ENCODE measurements at places on chromosomes 7 and 10. TPM values are rescaled to one million over a fixed set of nuclear protein-coding genes. Genes with fewer than 3 reads are reported as not detected.

DNA sequence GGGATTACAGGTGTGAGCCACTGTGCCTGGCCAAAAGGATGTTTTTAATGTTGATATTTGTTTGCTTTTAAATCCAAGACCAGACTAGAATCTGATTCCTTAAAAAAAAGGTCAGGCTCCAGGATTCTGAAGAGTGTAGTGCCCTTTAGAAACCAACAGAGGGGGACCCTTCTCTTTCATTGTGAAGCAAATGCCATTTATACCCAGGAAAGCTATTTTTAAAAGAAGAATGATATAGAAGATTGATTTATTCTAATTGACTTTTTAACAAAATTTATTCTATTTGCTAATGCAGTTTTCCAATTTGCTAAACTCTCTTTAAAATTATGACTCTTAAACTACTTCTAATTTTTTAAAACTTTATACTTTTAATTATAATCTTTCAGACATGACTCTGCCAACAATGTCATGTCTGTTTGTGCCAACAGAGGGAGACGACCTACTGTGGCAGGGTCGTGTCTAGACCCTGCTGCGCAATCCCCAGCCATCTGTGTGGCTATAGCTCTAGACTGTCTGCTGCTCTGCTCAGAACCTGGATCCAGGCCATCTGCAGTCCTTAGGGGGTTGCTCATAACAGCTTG is 201.0 kb upstream of the IMMP2L start:
- H3K27ac ChIP-seq = no peak overlapping the region
- no peaks in the 10 kb centered on the region for H3K36me3 ChIP-seq
- no peaks in the 10 kb centered on the region for H3K27me3 ChIP-seq
- no peaks in the 10 kb centered on the region for H3K4me1 ChIP-seq

DNA sequence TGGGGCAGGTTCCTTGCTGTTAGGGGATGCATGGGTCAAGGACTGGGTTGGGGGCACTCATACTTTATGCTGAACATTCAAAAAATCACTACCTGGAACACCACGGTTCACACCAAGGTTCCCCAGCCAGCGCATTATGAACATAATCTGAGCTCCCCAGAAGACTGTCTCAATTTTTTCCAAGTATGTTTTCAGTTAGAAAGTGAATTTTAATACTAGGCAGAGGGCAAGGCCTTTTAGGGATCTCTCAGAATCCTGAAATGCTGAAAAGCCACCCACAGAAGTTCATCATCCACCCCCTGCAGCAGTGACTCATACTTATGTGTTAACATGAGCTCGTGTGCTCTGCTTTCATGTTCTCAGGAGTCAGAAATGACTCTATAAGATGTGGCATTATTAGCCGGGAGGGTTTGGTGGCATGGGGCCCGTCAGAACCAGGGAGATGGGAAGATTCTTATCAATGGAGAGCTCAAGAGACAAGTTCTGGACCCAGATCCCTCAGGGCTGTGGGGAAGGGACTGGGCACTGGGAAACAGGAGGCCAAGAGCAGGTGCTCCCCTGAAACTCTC is 185.2 kb upstream of the ITGB1 start:
- no peak overlapping the region for H3K4me3 ChIP-seq
- no peak overlapping the region for H3K27ac ChIP-seq
- H3K4me1 ChIP-seq = no peaks in the 10 kb centered on the region
- DNase-seq = no peak

The CUZD1 gene
- total RNA-seq = 0.97 TPM

The RSPH10B2 gene
- not detected for total RNA-seq

The PLAU gene
- 1.8 TPM for total RNA-seq
